Stimulated activated CD8-positive, alpha-beta memory T cell treated with anti-CD3 and anti-CD28 coated beads, Interleukin-4, amount 100 ng/mL, for 24 hours (primary cell): ENCODE measurements at places on chromosomes 7 and 10.

- DNase-seq: no peak
Measured at GRCh38 chr10:11516431-11516746, 95.1 kb downstream of the USP6NL start.

DNA sequence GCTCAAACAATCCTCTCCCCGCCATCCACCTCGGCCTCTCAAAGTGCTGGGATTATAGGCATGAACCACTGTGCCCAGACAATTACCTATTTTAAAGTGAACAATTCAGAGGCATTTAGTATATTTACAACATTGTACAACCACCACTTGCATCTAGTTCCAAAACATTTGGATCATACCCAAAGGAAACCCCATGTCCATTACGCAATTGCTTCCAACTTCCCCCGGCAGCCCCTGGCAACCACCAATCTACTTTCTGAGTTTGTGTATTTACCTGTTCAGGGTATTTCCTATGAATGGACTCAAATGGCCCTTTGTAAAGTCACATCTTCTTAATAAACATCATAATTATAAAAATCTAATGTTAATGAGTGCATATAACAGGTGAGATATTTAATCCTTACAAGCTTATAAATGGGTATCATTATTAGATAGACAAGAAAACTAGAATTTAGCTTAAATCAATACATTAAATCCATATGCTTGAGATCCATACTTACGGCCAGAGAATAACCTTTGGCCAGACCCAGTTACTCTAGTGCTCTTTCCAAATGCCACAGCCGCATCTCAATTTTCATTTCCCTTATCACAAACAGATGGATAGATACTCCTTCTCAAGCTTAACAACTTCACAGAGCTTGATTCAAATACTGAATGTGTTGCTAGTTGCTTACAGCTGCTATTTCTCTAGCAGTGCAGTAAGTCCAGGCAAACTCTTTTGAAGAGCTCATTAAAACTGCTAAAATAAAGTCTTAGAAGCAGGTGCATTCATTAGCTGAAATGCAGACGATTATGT is 133.4 kb upstream of the MKLN1 start:
- no peak for DNase-seq

DNA sequence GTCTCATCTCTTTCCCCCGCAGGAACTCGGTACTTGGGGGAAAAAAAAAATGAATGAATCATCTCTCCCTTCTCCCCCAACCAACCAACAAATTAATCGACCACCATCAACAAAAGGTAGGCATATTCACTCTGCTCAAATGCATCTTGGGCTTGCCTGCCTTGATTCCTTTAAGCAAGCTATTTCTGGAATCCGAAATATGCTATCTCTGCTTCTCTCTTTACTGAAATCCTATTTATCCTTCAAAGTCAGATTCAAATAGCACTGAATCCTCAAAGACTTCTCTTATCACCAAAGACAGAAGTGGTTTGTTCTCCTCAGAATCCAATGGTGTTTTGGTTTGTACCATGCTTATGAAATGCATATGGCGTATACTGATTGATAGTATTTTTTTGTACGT is 49.6 kb upstream of the TPK1 start:
- DNase-seq: no peak

DNA sequence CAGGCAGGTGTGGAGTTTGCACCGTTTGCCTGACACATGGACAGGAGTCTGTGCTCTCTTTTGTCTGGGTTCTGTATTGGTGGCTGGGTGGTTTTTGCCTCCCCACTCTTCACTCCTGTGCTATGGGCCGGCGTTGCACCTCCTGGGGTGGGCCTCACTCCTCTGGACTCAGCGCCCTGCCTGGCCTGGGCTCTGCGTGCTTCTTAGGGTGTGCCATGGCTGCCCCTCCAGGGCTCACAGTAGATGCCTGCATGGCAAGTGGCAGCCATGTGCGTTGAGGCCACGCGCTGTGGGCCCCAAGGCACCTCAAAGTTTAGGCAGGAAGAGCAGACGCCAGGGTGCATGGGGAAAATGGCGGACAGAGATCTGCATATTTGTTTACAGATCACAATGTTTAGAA is 319.8 kb downstream of the ADARB2 start:
- DNase-seq: no peak

- no peak for DNase-seq
Measured at GRCh38 chr7:92242972-92243371, 2.7 kb downstream of the KRIT1 start.

GRCh38 chr7:41786944-41787343 is 84.1 kb upstream of the INHBA start:
- no peak for DNase-seq

GRCh38 chr10:132687893-132688579 is 97.9 kb downstream of the NKX6-2 start:
- DNase-seq: no peak

DNA sequence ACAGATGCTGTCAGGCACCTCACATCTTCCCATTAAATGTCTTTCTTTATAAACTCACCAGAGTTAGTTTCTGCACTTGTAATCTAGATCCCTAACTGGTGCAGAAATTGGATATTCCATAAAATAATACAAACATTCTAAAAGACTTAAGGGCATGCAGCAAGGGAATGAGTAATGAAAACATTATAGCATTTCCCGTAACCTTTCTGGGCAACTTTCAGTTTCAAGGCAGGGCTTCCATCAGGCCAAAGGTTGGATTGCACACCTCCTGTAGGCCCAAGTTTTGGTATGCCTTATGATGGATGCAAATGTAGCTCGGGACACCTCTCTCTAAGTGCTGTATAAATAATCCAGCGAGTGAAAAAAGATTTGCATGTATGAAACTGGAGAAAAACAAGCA is 129.9 kb upstream of the LYZL2 start:
- no peak for DNase-seq

DNA sequence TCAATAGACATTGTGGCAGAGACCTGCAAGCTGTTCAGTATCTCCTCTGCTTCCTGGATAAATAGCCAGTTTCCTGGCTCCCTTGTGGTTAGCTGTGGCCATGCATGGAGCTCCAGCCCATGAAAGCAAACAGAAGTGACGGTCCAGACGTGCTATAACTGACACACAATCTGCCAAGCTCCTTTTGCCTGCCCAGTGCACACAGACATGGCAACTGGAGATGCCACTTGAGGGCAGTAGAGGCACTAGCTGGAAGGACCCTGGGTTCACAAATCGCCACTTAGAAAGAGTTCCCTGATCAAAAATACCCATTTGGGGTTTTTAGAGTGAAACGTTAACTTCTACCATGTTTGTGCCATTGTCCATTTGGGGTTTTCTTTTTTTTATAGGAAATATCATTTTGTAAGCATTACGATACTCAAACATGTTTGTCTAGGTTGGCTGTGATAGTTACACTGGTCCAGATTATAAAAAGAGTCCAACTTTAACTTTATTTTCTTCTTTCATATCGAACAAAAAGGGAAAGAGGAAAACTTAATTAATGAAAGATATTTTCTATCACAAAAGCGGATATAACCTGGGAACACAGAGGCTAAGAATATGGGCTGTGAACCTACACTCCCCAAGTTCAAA is 31.3 kb downstream of the KIN start:
- no peak for DNase-seq

DNA sequence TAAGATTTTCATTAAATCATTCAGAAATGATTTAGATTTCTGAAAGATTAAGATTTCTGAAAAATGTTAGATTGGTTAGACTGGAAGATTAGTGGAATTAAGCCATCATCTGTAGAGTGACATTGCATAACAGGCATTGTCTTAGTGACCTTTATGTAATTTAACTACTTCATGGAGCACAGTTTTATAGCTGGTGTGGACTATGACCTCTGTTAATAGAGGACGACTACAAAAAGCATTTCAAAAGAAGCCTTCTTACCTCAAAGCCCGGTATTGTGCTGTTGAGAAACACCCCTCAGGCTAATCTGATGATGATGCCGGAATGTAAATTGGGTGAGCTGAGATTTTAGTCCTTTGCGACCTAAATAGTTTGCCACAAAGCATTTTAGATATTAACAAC is 55.6 kb downstream of the GALNT11 start:
- no peak for DNase-seq

GRCh38 chr10:27258492-27258837 is 17.9 kb upstream of the ACBD5 start:
- DNase-seq: no peak

- no peak for DNase-seq
Measured at GRCh38 chr7:89771003-89771636, 383.1 kb upstream of the STEAP1 start.

GRCh38 chr10:109762555-109762954 is 160.8 kb downstream of the XPNPEP1 start:
- DNase-seq: no peak

GRCh38 chr7:5767066-5767465 is 14.4 kb downstream of the RNF216 start:
- DNase-seq: no peak

- DNase-seq: no peak
Measured at GRCh38 chr10:61330669-61331068, 122.5 kb downstream of the TMEM26 start.

GRCh38 chr7:27553273-27553672 is 109.4 kb downstream of the HIBADH start:
- no peak for DNase-seq

- no peak for DNase-seq
Measured at GRCh38 chr7:29328045-29328444, 133.5 kb downstream of the CHN2 start.

GRCh38 chr10:58502956-58503355 is 9.7 kb upstream of the BICC1 start:
- DNase-seq: no peak

DNA sequence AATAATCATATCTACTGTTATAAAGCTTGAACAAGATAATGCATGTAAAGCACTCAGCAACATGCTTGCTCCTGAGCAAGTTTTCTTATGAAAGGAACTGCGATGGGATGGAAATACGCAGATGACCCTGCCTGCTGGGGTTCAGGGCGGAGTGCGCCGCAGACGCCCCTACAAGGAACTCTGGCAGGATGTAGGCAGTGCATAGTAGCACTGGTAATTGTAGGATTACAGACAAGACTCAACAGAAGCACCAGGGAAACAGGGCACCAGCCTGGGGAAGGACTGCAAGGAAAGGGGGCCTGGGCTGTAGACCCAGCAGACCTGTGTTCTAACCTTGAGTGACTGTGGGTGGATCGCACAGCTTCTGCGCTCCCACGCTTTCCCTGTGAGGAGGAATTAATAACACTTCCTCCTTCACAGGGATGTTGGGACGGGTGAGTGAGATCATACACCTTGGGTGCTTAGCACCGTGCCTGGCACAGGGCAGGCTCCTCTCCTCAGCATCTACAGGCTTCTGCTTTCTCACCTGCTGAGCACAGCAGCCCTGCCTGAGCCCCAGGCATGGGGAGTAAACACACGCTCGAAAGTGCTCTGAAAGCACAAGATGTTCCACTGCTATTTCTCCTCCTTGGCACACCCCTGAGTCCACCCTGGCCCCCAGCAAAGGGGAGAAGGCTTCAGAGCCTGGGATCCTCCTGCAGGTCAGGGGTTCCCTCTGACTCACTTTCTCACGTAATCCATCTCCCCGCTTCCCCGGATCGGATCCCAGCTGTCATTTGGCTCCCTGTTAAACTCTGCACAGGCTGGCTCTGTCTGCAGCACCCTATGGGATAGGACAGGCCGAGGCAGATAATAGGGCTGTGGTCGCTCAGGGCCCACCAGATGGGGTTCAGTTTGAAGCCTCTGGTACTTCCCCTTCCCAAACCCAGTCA is 19.2 kb downstream of the ITPRIP start:
- DNase-seq: no peak

- no peak for DNase-seq
Measured at GRCh38 chr10:17387861-17388503, 66.4 kb downstream of the ST8SIA6 start.

DNA sequence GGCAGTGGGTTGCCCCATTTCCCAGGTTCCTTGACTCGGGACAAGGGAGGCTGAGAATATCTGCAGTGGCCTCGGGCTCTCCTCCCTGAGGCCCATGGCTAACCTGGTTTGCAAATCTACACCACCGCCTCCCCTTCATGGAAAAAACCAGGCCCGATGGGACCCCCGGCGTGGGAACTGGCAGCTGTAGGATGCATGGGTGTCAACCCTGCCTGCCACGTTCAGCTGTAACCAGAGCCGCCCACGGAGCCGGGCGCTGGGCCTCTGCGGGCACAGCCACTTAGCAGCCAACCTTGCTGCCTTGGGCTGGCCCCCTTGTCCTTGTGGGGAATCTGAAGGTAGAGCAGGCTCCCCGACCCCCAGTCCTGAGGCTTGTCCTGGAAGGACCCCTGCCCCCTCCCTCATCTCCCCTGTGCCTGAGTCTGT is 1.6 kb downstream of the PWWP2B start:
- DNase-seq: no peak

DNA sequence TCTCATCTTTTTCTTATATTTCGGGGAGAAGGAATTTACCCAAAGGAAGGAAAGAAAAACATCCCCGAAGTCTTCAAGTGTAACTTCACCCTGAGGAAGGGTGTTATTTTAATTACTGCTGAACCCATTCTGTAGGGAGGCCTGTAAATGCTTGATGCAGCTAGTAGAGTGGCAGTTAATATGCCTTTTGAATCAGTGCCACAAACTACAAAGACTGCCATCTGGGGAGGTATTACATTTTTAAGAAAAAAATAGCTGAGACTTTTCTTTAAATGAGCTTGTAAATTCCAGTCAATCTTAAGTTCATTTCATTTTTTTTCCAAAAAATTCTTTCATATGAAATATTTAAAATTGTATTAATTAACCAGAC is 233.1 kb upstream of the FERD3L start:
- no peak for DNase-seq

- no peak for DNase-seq
Measured at GRCh38 chr10:17216217-17216900, 11.7 kb upstream of the VIM start.

DNA sequence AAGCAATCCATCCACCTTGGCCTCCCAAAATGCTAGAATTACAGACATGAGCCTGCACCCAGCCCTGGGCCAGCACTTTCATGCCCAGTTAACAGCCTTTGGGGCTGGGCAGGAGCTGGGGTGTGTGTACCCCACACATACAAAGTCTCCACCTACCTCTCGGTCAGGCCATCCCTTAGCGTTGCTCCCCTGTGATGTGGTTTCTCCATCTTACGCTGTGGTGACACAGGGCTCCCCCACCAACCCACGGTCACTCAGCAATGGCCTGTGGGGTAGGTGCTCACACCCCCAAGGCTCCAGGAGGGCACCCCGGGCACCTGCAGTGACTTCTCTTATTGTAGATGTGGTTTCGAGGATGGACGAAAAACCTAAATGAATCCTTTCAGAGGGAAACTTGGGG is 58.8 kb downstream of the ASB13 start:
- DNase-seq: no peak

GRCh38 chr7:133478591-133479135 is 225.8 kb downstream of the EXOC4 start:
- no peak for DNase-seq

DNA sequence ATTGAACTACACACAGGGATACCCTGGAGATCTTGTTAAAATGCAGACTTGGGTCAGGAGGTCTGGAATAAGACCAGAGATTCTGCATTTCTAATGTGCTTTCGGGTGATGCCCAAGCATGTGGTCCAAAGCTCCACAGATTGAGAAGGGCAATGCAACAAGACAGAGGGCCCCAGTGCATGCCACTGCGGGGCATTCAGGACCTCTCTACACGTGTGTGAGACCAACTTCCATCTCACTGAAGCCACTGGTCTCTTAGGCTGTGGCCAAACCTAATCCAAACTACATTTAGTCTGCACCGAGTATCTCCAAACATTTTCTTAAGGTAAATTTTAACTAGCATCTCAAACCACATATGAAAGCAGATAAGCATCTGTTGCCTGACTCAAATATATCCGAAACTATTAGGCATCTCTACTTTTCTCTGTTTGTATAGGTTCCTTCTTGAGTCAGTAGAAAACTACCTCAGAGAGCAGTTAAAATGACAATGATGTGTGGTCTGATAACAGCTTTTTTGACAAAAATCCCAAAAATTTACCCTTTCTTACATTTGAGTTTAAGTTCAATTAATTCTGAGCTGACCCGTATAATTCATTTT is 107.5 kb downstream of the ELMO1 start:
- DNase-seq: no peak
